ENCODE measurements at places on chromosomes 6 and 20.

GRCh38 chr6:110284855-110285254, 73.3 kb downstream of the METTL24 start:
- DNase-seq: no peak

GRCh38 chr6:163814494-163815364, 400.2 kb downstream of the QKI start:
- no peak for DNase-seq

- no peak for DNase-seq
Measured at GRCh38 chr6:93644611-93645010, 225.3 kb upstream of the EPHA7 start.

- no peak for DNase-seq
Measured at GRCh38 chr6:3793545-3793944, 42.0 kb upstream of the PXDC1 start.

GRCh38 chr6:125586074-125586473, 163.4 kb upstream of the HEY2 start:
- DNase-seq: no peak

GRCh38 chr6:16292432-16292831, 54.0 kb downstream of the GMPR start:
- DNase-seq: no peak

DNA sequence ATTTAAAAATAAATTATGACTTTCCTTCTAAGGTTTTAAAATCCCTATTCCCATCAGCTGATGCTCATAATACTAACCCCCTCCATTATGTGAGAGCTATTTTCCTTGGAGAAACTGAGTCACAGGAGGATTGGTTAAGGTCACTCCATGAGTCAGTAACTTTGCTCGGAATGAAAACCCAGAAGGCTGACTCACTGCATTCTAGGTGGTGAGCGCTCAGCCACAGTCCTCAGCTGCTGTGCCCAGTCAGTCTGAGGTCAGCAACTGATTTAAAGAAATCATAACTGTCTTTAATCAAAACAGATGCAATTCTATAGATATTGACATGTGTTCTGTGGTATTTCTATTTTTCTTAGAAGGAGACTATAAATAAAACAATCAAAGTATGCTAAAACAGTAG, 359.2 kb downstream of the GJA1 start:
- DNase-seq: no peak

DNA sequence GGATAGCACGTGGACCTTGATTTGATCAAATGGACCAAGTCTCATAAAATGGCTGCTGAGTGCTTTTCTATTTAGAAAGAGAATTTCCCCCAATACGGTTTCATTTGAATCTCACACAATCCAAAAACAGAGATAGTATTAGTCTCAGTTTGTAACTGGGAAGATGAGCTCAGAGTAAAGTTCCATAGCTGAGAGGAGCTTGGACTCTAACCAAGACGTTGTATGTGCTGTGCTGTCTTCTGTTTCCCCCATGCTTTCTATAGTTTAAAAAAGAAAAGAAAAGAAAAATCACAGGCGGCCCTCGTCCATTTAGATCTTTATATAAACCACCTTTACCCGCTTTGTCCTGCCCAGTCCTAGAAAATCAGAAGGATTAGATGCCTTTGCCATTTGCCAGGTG, 58.1 kb downstream of the AKAP12 start:
- no peak for DNase-seq

- no peak for DNase-seq
Measured at GRCh38 chr6:46276576-46277142, 105.9 kb upstream of the ENPP5 start.

- no peak for DNase-seq
Measured at GRCh38 chr6:69339163-69339550, 457.7 kb downstream of the LMBRD1 start.

GRCh38 chr6:101722991-101723579, 329.6 kb downstream of the GRIK2 start:
- DNase-seq: no peak

DNA sequence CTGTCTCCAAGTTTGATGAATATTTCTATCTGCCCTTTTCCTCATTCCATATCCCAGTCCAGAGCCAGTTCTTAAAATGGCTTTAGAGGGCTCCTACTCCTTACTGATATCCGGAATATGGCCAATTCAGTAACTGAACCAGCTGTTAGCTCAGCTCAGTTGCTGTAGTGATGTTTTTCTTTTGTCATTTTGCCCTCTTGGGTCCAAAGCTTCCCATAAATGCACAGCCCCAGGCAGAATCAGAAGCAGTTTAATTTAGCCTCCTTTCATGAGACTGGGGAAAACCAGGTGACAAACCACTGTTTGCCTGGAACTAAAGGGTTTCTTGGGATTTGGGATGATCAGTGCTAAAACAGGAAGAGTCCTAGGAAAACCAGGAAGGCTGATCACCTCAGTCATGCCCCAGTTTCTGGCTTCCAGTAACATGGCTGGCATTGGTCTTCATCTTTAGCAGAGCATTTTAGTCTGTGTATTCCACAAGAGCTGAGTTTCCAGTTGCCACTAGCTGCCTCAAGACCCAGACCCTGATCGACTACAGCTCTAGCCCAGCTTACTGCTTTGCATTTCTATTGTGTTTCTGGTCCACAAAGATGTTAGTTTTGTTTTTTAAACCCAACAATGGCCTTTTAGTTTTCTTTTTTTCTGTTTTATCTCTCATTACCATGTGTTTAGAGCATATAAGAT, 40.6 kb upstream of the REV3L start:
- DNase-seq: no peak

- no peak for DNase-seq
Measured at GRCh38 chr20:40331249-40331648, 357.8 kb downstream of the MAFB start.

- DNase-seq: no peak
Measured at GRCh38 chr6:164227952-164228522, 813.5 kb downstream of the QKI start.

- DNase-seq: no peak
Measured at GRCh38 chr6:154782193-154782592, 49.0 kb downstream of the SCAF8 start.

- no peak for DNase-seq
Measured at GRCh38 chr20:54255157-54255556, 47.3 kb downstream of the PFDN4 start.

GRCh38 chr20:31913431-31914157, 38.3 kb downstream of the PDRG1 start:
- DNase-seq: no peak

DNA sequence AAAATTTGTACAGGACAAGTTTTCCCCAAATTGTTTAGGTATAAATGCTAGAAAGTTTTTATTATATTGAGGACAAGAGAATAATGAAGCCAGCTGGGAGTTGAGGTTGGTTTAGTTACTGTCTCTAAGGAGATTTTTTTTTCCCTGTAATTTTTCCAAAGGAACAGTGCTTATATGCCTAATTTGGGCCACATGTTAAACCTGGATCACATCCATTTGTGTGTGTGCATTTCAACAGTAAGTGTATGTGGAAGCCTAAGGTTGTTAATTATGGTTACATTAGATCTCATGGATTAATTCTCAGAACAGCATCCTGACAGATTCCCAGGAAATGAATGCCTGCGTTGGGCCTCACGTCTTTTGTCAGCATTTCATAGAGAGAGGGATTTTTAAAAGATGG, 4.5 kb downstream of the IGF2R start:
- no peak for DNase-seq

DNA sequence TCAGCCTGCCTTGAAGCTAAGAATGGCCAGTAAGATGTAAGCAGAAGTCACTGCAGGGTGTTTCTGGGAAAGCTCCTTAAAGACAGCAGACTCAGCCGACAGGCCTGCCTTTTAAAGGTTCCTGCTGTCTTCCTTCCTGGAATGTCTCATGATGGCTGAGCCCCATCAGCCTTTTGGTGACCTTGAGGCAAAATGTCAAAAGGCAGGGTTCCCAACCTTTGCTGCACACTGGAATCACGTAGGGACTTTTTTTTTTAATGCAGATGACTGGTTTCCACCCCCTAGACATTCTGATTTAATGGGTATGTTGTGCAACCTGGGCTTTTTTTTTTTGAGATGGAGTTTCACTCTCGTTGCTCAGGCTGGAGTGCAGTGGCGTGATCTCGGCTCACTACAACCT, 11.6 kb downstream of the MDGA1 start:
- no peak for DNase-seq

DNA sequence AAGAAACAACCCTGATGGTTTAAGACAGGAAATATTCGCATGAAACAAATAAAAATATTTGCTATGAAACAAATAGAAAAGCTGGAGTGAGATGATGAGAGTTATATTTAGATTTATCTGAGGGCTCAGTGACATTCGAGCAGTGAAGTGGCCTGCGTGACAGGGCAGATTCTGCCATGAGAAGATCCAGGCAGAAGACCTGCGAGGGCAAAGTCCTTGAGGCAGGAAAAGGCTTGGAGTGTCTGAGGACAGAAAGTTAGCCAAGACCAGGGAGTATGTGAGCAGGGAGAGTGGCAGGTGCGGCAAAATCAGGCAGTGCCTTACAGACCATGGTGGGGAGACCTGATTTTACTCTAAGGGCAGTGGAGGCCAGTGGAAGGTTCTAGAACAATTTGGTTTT, 66.9 kb upstream of the RIN2 start:
- DNase-seq: no peak

GRCh38 chr6:121523628-121524027, 88.2 kb downstream of the GJA1 start:
- DNase-seq: no peak

- DNase-seq: no peak
Measured at GRCh38 chr20:63106108-63106764, 99.5 kb upstream of the BHLHE23 start.

- no peak for DNase-seq
Measured at GRCh38 chr6:143402721-143403336, 47.7 kb downstream of the ADAT2 start.

DNA sequence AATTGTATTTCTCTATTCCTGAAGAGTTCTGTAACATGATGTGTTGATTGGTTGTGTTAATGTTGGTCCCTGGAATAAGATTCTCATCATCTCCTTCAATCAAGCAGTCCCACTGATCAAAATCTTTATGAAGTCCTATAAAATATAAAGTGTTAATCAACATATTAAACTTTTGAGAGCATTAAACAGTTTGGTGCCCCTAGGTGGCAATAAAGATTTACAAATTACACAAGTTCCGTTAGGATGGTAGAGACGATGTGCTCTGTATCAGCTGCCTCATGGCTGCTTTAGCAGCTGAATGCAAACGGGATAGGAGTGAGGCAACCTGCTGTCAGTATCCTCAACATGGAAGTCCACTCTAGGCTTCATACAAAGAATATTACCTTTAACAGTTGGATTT, 16.9 kb downstream of the TDRD6 start:
- no peak for DNase-seq

GRCh38 chr6:42387336-42387735, 64.4 kb downstream of the TRERF1 start:
- no peak for DNase-seq

GRCh38 chr6:168417191-168417590, 23.8 kb upstream of the SMOC2 start:
- DNase-seq: no peak

Measured in stimulated activated CD8-positive, alpha-beta memory T cell treated with anti-CD3 and anti-CD28 coated beads, Interleukin-4, amount 100 ng/mL, for 1 hour (primary cell).